ENCODE measurements at places on chromosomes 5 and 9.

DNA sequence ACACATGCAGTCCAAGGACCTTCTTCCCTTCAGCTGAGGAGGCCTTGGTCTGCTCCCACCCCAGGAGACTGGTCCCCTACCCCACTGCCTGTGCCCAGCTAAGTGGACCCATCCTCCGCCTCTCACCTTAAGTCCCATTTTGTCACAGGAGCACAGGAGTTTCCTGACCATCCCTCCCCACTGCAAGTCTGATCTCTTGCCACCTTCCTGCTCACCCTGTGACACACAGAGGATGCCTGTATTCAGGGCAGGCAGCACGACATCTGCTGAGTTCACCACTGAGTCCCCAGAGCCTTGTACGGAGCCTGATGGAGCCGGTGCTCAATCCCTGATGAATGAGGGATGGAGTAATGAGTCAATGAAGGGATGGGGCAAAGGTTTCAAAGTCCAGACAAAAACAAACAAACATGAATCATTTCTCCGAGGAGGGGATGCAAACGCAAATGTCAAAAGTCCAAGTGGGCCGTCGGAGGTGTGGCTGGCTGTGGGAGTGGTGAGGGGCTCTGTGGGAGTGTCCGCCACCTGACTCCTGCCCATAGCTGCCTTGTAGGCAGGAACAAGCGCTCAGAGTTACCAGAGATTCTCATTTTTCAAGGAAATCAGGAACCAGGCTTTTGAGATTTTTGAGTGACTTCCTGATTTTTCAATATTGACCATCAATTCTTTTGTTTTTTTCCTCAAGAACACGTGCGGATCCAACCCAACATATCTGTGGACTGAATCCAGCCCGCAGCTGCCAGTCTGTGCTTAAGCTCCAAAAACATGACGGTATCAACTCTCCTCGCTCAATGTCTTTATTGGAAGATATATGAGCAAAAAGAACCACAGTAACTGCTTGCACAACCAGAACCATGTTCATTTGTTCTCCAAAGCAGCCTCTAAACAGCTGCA is 4.4 kb downstream of the RAPGEF1 start:
- DNase-seq = no peak

GRCh38 chr9:19965336-19965735 is 176.5 kb upstream of the SLC24A2 start:
- DNase-seq = no peak

DNA sequence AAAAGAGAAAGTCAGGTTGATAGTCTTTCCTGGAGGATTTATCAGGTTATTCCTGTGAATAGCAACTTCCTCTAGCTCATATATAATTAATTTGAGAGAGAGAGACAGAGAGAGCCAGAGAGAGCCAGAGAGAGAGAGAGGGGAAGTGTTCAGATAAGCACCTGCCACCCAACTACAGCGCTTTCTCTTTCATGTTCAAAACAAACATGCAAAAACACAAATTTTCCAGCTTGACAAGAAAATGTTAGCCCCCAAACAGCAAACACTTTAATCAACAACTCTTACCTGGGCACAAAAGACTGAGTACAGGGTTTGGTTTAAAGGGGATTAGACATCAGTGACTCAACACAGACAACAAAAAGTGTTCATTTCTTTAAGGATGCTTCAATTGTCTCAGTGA is 61.7 kb upstream of the PLPP6 start:
- no peak for DNase-seq

GRCh38 chr5:72076621-72077300 is 30.5 kb upstream of the MAP1B start:
- DNase-seq = no peak

DNA sequence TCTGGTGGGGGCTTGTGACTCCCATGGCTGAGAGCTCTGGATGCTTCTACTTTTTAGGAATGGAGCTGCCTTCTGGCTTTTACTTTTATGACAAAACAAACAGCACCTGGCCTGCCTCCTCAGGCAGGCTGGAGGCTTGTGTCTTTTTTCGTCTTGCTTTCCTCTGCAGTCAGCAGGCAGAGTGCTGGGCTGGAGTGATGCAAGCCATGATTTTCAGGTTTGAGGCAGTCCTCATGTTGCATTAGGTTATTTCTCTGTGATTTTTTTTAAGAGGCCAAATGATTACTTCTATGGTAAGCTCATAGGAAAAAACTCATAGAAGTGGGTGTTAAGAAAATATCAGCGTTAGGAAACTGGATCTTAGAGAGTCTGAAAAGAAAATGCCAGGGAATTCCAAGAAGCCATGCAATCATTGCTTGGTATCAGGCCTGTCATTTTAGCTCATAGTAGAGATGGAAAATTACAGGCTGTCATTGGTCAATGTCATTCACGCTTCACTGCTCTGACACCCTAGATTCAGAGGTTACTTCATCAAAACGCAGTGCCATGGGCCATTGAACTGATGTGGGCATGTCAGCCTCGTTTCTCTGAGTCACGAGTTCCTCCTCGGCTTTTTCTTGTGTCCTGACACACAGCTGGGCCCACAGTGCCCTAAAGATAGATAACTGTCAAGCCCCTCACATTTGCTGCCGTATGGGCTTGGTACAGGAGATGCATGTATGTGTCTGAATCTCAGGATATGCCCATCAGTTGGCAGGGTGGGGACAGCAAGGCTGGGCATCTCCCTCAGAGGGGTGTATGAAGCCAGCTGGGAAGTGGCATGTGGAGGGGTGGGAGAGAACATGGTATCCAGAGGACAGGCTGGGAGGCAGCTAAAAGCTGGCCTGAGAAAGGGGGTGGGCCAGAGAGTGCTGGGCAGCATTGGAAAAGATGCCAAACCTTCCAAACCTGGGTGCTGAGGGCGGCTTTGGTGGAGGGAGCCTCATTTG is 151.8 kb downstream of the HSPA4 start:
- DNase-seq = no peak

DNA sequence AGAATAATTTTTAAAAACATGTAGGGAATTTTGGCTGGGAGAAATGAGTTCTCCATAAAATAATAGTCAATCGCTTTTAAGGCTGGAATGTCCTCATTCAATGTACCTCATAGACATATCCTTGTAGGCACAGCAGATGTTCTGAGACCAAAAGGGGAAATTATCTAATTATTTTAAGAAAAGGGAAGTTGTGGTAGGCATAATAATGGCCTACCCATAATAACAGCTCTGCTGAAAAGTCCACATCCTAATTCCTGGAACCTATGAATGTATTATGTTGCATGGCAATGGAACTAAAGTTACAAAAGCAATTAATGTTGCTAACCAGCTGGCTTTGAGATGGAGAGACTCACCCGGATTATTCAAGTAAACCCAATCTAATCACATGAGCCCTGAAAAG is 216.1 kb downstream of the TRIM36 start:
- DNase-seq = no peak

DNA sequence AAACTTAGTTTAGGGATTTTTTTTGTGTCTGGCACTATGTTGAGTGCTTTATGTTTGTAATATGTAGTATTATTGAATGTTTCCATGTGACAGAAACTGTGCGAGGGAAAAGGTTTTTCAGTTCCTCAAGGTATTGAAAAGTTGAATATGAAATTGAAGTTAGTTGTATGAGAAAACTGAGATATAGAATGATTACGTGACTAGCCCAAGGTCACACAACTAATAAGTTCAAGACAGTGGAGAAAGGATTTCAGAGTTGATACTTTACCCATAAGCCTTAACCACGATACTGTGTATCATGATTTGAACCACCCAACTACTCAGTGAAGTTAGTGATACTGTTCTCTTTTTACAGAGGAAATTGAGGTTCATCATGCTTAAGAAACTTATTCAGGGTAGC is 5.7 kb downstream of the NIPBL start:
- DNase-seq = no peak

- DNase-seq = no peak
These were observed 6.5 kb upstream of the SPATA24 start for GRCh38 chr5:139410121-139410992.

- no peak for DNase-seq
These were observed 569.8 kb upstream of the RIOK2 start for GRCh38 chr5:97752871-97753270.

DNA sequence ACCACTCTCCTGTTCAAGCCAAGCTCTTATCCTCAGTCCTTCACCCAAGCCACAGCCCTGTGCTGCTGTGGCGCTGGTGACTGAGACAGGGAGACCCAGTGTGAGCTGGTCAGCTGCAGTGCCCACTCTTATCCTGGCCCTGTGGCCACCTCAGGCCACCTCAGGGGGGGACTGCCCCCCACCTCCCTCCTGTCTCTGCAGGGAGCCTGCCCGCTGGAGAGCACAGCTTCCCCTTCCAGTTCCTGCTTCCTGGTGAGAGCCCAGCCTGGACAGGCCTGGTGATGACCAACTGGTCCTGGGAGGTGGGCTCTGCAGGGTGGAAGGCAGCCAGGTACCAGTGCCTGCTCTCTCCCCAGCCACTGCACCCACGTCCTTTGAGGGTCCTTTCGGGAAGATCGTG is 5.5 kb upstream of the EHMT1 start:
- DNase-seq = no peak

DNA sequence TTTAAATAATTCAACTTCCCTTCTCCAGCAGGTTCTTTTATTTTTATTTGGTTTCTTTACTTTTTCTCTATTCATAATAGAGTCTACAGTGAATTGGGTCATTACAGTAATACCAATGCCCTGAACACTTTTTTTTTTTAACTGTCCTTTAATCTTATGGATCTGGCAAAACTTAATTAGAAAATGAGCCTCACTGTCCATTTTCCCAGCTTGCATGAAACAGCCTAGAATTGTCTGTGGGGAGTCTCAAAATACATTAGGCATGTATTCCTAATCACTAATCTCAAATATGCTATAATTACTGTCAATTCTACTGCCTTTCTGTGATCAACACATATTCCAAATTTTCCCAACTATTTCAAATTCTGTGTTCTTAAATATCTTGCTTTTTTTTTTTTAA is 406.8 kb downstream of the ANXA1 start:
- no peak for DNase-seq

DNA sequence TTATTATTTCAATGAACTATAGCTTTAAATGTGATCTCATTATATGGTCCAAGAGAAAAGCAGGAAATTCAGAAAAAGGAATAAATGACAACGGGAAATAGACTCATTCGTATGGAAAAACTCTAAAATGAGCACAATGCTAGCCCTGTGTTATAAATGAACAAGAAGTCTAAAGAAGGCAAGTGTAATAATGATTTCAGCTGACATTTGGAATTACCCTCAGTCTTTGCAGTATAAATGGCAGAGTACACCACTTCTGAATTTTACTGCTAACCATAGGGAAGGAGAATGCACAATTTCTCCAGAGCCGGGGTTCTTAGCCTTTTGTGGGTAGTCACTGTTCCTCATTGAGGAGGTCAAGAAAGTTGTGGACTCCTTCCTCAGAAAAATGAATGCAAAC is 93.1 kb downstream of the ANKRD55 start:
- no peak for DNase-seq

DNA sequence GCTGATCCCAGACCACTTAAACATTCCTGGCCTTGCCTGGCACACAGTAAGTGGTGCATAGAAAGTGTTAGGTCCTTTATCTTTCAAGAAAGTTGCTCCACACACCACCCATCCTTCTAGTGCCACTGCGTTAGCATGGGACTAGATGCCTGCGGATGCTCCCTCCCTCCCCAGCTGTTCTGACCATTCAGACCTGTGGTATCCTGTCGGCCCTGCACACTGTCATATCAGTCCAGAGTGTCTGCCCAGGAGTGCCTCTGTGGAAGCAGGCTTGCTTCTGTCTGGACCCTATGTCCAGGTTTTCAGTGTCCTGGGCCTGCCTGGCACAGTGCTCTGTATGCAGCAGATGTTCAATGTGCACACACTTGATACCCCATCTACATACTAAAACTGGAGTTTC is 38.3 kb upstream of the SMU1 start:
- no peak for DNase-seq

GRCh38 chr5:132679717-132680380 is 6.1 kb downstream of the IL4 start:
- no peak for DNase-seq

- no peak for DNase-seq
These were observed 259.1 kb downstream of the MLLT3 start for GRCh38 chr9:20363233-20363632.

DNA sequence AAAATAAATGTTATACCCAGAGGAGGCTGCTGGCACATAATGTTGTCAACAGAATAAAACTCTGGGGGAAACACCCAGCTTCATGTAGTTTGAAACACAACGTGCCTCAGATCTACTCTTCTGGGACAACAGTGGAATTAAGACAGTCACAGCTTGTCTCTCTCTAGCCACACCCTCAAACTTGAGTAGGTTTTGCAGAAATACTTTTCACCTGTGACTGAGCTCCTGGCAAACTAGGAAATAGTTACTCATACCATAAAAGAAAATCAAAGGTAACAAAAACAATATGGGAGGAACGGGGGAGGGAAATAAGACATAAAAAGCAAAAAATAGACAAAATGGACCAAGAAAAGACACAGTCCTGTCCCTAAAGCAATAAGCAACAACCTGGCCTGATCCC is 14.4 kb downstream of the ELAVL2 start:
- no peak for DNase-seq

DNA sequence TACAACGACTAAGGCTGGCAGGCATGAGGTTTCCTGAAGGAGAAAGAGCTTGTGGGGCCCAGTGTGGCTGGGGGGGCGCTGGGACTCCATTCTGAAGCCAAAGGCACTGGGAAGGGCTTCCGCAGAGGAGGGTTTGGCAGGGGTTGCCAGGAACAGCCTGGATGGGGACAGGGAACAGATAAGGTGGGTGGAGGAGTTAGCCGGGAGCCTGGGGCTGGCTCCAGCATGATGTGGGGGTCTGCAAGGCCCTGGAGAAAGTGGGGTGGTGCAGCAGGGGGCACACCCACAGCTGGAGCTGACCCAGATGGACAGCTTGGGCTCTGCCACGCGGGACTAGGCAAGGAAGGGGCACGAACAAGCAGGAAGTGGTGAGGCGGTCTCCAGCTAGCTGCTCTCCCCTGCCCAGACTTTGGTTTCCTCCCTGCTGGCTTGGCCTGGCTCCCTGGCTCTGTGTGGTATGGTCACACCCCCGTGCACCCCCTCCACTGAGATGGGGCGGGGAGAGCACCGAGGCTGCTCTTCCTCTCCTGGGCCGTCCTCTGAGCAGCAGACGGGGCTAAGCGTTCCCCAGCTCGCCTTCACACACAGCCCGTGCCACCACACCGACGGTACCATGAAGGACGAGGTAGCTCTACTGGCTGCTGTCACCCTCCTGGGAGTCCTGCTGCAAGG is at the start of gene LTC4S:
TSS of gene LTC4S (plus strand) at position 519 of the 672 bp plus-strand sequence. CDS start at position 614, 95 bp downstream.
- DNase-seq = no peak

DNA sequence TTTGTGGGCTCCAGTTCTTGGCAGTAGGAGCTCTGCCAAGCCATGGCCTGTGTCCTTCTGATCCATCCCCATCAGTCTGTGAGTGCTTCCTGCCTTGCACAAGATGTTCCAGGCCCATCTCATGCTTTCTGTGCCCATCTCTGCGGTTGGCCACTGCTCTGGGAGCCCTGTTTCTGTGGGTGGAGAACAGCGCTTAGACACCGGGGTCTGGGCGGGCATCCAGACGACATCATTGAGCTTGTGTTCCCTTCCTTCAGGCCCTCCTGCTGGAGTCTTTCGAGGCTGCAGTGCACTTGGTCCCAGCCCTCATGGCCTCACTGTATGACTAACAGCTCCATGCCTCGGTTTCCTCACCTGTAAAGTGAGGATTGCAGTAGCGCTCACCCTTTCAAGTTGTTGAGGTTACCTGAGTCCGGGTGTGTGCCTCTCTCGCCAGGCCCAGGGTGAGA is 14.9 kb upstream of the CARD19 start:
- no peak for DNase-seq

GRCh38 chr5:80805038-80805437 is 150.3 kb upstream of the DHFR start:
- DNase-seq = no peak
